A172 (cell line): ENCODE measurements at places on chromosomes 6 and 20. TPM values are rescaled to one million over a fixed set of nuclear protein-coding genes. Genes with fewer than 3 reads are reported as not detected.
A peak's percentile ranks its signal among the peaks of the same experiment; 100 is the strongest.

Gene ACAT2
- total RNA-seq = 45.3 and 46.1 TPM in 2 replicates

DNA sequence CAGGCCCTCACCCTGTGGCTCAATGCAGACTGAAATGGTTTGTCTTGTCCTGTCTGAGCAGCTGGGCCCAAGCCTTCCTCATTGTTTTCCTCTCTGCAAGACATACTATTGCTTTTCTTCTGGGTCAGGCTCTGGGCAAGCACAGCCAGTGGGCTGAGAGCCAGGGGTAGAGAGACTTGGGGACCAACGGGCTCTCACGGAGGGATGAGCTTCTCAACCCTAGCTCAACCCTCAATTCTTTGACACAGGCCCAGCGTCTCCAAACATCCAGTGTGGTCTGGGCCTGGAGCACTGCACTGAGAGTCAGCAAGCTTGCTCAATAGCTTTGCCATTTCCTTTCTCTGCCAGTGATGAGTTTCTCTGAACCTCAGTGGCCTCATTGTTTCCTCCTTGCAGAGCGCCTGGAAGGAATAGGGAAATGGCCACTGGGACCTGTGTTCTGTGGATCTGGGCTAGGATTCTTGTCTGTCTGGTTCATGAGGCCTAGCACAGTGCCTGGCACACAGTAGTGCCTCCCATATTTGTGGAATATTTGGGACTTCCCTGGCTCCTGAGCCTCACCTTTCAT lies 9.3 kb downstream of the ANGPT4 start:
- DNase-seq = no peak

DNA sequence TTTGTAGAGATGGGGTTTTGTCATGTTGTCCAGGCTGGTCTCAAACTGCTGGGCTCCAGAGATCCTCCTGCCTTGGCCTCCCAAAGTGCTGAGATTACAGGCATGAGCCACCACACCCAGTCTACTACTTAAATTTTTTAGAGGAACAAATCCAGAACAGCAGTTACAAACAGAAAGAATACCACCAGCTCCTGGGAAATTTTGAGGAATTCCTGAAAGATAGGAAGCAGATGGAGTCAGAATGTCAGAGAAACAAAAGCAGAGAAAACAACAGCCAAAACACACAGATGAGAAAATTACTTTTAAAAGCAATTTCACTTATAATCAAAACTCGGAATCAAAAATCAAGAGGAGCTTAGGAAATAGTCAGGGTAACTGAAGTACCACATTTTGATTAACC lies 543.3 kb upstream of the MARCKS start:
- DNase-seq = no peak

GRCh38 chr6:159128978-159129377 lies 40.2 kb upstream of the FNDC1 start:
- DNase-seq = no peak

Gene NKAPL
- total RNA-seq = not detected in 2 replicates

GRCh38 chr6:115865914-115866313 lies 194.8 kb downstream of the FRK start:
- DNase-seq = no peak

DNA sequence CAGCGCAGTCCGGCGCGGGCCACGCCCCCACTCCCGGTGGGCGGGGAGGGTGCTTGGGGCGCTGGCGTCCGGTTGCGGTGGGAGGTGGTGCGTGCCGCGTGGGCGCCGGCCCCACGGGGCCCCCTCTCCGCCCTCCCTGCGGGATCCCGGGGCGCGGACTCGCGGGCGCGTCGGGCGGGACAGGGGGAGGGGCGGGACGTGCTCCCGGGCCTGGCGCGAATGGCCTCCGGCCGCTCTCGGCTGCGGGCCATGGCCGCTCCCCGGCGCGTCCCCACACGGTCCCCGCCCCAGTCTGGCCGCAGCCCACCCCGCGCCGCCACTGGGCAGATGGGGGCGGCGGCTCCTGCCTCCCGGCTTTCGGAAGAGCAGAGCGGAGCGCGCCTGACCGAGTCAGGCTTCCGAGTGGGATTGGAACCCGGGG lies 771 bp upstream of the PPP1R3G start:
- no peak for DNase-seq

DNA sequence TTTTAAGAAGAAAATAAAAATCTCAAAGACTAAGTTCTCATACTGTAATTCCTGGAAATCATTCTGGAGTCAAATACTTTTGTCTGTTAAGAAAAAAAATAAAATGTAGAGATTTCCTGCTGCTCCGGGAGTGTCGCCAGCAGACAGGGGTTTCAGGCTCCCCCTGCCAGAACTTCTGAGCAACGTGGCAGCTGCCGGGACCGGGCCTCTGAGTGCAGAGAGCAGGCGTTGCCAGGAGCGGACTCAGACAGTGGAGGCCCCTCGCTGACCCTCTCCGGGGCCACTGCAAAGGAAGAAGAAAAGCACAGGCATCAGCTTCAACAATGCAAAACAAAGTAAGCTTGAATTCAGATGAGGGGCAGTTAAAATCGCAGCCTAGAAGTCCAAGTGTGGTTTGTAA lies 95.5 kb downstream of the THBS2 start:
- DNase-seq = no peak

Gene RSPH4A
- total RNA-seq = not detected in 2 replicates

DNA sequence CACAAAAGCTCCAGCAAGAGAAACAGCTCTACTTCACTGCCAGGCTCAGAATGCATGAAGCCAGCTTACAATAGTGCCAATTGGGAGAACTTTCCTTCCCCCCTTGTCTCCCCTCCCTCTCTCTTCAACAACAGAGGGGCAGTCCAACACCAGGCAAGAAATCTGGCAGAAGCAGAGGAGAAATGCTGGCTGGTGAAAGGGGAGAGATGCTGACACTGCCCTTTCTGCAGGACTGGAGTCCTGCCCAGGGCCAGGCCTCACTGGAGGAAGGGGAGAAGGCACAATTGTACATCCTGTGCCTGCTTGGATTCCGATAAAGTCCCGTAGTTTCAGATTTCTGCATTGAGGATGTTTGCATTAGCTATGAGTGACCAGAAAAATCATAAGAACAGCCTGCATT lies 148.6 kb downstream of the LRRC1 start:
- DNase-seq = no peak

Gene TBC1D22B
- 3.4 and 4.2 TPM in 2 replicates for total RNA-seq

Gene PKHD1
- total RNA-seq = not detected in 2 replicates

DNA sequence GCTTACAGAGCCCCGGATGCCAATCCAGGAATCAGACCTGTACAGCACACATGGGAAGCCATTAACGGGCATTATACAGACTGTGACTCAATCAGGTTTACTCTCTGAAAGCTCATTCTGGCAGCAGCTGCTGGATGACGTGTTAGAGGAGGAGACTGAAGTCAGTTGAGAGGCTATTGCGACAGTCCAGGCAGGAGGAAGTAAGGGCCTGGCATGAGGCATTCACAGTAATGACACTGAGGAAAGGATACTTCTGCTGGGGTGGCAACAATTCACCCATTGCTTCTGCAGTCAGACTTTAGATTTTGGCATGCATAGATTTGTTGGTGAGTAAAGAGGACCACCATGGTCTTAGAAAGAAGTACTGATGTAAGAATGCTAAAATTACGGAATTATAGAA lies 151.0 kb upstream of the HEY2 start:
- DNase-seq = peak; percentile 72

Gene MBOAT1
- total RNA-seq = 6.2 and 10.3 TPM in 2 replicates

DNA sequence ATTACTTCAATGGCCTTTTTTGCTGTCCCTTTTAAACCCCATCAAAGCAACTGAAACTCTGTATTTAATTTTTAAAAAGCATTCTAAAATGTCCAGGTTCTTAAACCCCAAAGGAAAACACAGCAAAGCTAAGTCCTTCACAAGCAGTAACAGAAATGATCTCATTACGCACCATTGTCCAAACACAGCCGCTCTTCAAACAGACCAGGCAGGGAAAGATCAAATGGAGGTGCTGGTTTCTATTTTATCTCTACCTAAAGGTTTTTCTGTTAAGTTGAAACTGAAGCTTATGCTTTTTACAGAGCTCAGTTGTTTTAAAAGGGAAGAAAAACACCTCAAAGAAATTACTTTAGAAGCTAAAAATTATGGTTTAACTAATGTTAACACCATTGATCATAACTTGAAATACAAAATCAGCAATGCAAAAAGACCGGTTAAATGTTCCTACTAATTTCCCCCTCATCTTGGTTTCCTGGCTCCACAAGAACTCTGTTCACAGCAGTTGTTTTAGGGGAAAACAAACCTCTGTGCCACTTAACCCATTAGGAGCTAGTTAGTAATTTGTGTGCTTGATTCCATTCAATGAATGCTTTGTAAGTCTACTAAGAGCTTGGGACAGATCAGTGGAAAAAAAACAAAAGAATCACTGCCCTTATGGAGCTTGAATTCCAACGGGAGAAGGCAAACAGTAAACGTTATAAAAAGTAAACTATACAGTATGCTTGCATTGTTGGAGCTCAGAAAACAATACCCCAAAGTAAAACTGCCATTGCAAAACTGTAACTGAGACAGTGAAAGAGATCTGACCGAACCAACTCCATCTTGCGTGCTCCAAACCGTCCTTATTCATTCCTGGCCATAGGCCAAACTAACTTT lies 87.4 kb downstream of the CD24 start:
- DNase-seq = no peak

Gene COL11A2
- 0.79 and 1.7 TPM in 2 replicates for total RNA-seq

GRCh38 chr20:4344670-4345069 lies 329.3 kb upstream of the RNF24 start:
- DNase-seq = no peak

GRCh38 chr20:61674121-61674520 lies 391.6 kb downstream of the TAF4 start:
- no peak for DNase-seq

DNA sequence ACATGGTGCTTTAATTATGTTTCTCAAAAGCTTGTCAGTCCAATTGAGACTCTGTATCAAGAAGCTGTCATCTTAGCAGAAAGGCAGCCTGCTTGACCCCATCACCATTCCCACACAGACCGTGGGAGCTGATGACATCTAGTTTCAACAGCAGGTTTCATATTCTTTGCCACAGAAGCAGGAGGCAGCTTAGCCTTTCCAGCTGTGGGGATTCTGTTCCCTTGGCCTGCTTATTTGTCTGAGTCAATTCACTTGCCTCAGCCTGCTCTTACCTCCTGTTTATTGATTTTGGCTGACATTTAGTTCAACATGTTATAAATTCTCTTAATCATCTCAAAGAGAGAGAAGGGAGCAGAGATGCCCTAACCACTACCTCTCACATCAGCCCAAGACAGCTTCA lies 527.7 kb downstream of the ADGRB3 start:
- no peak for DNase-seq

DNA sequence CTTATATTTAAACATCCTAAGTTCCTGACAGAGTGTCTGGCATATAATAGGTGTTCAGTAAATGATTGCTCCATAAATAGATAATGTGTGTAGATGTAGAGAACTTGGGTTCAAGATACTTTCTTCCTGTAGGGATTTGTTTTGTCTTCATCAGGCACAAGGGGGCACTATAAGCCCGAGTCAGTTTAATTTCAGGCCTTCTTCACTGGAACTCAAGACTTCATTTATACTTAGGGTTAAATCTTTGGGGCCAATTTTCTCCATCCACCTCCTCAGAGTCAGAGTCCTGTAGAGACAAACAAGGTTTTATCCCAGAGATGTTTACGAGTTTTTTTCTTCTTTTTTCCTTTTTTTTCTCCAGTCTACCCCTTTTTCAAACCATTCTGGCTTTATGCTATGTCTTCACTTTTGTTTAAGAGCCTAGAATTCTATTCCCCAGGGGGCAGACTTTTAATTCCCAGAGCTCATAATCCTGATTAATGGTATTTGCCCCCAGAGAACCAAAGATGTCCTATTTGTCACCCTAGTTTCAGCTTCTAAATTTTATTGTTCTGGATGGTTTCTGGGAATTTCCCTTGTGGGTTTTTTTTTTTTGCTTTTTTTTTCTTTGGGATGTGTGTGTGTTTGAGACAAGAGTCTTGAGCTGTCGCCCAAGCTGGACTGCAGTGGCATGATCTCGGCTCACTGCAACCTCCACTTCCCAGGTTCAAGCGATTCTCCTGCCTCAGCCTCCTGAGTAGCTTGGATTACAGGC lies 88.4 kb downstream of the HFE start:
- peak; percentile 54 for DNase-seq
